ENCODE measurements at places on chromosomes 3 and 15.

DNA sequence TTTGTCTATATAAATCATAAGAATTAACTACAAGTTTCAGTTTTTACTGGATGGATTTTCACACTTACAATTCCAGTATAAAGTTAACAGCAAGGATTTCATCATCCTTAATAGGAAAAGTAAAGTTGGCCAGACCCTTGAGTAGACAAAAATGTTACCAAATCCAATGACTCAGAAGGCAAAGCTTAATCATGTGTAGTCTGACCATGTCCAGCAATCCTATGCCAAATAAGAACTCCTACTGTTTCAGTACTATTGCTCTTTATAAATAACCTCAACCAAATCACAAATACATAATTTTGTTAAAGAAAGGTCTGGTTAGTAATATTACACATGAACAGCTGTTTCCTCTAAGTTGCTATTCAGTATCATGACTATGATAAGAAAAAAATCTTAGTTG, 35.0 kb downstream of the PLOD2 start:
- DNase-seq, result no peak

- no peak for DNase-seq
These were observed 25.9 kb upstream of the JMJD7 start for GRCh38 chr15:41801850-41802455.

DNA sequence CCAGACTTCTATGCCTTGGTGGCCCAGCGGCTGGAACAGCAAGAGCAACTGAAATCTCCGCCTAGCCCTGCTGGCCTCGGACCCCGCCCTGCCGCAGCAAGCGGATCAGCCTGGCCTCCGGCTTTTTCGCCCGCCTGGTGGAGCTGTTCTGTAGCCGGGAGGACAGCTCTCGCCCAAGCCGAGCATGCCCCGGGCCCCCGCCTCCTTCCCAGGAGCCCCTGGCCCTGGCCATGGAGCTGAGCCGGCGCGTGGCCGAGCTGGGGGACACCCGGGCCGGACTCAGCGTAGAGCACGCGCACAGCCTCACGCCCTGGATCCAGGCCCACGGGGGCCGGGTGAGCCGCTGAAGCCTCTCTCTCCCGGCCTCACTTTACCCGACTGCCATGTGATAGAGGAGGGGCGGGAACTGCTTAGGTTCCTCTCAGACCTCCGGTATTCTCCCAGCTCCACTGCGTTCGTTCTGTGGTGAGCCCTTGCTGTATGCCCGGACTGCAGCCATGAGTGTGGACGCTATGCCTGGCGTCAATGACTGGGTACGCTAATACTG, 24.1 kb upstream of the MRPL3 start:
- DNase-seq, result peak; percentile 59

DNA sequence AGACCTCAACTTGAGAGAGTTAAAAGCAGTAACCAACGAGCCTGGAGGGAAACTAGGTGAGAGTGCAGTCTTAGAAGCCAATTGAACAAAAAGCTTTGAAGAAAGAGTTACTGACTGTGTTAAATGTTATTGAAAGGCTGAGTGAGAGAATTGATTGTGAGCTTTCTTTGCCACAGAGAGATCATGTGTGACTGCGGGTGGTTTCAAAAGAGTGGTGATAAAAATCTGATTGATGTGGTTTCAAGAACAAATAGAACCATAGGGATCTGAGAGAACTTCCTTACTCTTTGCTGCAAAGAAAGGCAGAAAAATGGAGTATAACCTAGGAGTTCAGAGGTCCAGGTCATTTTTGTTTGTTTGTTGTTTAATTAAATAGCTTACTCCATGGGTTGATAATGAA, 759.9 kb upstream of the ALCAM start:
- DNase-seq, result no peak

DNA sequence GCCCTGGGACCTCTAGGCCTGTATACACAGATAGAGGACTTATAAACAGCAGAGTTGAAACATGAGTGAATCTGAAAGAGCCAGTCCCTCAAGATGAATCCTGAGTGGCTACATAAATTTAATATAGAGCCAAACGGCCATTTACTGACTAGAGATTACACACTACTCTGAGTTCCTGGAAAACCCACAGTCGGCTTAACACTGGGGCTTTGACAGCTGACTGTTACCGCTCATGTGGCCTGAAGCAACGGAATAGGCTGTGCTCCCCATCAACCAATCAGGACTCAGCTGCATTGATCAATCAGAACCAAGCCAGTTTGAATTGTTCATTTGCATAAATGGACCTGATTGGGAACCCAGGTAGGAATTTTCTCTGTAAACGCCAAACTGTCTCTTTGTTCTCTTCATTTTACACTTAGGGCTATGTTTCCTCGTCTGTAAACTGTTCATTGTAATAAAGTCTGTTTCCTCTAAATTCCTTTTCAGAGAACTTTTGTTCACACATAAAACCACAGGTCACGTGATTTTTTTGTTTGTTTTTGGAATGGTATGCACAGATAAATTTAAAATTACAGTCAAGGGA, 40.5 kb downstream of the CCNL1 start:
- DNase-seq, result no peak

GRCh38 chr3:151838574-151839312, 24.8 kb downstream of the AADAC start:
- DNase-seq, result no peak

DNA sequence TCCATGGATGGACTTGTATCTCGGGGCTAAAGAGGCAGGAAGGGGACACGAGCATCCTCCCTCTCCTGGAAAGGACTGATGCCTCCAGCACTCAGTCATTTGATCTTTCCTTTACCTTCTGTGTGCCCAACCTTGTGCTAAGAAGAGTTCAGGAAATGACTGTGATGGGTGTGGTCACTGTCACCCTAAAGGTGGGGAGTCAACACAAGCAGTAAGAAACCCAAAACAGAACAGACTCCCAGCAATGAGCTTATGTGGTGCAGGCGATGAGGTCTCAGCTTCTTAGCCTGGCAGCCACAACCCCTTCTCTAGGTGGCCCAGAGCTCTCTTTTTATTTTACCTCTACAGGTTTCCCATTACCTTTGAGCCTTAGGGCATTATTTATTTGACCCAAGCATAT, 3.8 kb downstream of the MPI start:
- no peak for DNase-seq

DNA sequence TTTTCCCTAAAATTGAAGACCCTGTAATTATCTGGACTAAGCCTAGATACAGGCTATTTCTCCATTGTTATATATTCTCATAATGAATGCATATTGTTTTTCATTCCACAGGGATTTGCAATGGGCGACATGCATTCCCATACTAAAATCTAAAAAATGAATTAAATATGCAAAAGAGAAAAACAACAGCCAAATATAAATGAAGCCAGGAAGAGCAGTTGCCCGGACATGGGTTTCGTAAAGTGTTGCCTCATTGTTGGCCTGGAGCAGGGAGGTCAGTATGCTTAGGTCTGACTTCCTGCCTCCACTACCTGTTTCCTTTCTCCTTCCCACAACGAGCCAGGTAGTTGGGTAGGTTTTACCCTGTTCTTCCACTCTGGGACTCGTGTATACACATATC, 27.1 kb upstream of the SLCO3A1 start:
- no peak for DNase-seq

DNA sequence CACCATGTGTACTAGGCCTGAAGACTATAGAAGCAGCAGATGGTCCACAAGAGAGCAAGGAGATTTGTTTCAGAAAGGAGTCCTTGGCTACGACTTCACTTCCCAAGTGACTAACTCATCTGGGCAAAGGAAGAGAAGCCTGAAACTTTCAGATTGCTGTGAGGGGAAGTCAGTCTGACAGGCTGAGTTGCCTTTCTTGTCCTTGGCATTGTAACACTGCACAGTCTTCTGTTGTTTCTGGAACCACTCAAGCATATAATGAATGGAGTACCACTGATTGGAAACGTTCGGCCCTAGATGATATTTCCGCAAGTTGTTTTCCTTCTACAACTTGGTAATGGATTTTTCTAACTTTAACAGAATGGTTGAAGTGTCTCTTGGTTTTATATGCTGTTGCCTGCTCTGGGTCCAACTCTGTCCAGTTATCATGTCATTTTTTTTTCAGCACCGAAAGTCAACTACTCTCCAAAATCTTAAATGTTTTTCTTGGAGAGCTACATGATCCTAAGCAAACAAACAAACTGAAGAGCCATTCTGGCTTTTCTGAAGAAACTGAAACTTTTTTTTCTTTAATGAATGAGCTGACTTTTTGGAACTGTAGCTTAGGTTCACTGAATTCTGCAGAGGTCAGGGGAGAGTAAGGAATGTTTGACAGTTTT, 685.7 kb downstream of the MECOM start:
- no peak for DNase-seq

DNA sequence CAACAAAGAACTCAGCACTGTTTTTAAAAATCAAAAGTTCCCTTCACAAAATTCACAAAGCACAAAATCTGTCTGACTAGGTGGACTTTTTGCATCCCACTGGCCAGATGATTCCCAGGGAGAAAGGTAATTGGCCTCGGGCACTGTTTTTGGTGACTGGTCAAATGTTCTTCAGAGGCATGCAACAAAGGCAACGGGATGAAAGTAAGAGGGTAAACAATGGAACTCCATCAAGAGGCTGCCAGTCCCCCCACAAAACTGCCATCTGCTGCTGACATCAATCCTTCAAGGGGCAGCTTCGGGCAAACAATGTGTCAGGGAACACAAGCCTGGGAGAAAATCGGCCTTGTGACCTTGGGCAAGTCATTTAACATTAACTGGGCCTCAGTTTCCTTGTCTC, 3.3 kb downstream of the SRGAP3 start:
- DNase-seq, result no peak

- no peak for DNase-seq
These were observed 7.8 kb downstream of the MFSD1 start for GRCh38 chr3:158809642-158810041.
